ENCODE measurements at places on chromosomes 1 and 21.

- DNase-seq = no peak
Measured at GRCh38 chr1:217407534-217408001, 223.3 kb downstream of the GPATCH2 start.

GRCh38 chr1:168822911-168823310 is 93.9 kb upstream of the DPT start:
- no peak for DNase-seq

DNA sequence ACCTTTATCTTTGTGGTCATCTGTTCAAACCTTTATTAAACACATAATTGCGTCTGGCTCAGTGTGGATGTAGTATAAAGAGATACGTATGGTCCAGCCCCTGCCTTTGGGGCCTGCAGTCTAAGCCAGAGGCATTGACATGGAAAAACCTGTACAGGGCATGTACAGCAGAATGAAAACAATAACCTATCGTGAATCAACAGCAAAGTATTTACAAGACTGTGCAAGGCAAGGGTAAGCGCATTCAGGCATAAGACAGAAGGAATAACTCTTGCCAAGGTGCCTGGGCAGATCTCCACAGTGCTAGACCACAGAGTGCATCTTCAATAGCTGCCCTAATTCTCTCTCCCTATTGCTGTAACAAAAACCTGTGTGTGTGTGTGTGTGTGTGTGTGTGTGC is 35.5 kb downstream of the KIRREL1 start:
- no peak for DNase-seq

- DNase-seq = no peak
Measured at GRCh38 chr1:1833916-1834325, 55.7 kb upstream of the NADK start.

DNA sequence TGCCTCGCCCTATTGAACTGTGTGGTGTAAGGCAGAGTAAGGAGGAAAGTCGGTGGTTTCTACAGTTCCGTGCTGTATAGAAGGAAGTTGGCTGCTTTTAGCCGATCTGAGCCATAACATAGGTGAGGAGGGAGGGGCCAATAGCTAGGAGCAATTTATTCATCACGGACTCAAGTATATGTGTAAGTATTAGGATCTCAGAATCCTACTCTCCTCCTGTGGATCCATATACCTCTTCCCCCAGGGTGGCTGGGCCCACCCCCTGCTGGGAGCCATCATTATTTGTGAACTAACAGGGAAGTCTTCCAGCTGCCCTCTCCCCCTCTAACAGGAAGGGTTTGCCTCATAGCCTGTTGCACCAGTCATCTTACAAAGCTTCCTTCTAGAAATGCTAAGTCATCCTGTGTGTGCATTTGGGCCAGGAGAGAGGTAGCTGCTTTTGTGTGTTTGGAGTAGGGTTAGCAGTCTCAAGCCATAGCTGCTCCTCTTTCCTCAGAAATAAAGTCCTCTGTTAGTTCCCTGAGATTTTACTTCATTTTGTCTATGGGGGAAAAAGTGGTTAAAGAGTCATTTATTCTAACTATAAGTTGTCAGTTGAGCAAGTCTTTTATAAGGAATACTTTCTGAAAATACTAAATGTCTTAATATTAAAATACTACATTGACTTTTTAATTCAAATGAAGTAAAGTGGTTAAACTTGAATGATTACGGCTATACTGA is 14.9 kb upstream of the CENPS start:
- DNase-seq = peak; percentile 81

- DNase-seq = no peak
Measured at GRCh38 chr21:46411236-46411635, 47.5 kb upstream of the DIP2A start.

DNA sequence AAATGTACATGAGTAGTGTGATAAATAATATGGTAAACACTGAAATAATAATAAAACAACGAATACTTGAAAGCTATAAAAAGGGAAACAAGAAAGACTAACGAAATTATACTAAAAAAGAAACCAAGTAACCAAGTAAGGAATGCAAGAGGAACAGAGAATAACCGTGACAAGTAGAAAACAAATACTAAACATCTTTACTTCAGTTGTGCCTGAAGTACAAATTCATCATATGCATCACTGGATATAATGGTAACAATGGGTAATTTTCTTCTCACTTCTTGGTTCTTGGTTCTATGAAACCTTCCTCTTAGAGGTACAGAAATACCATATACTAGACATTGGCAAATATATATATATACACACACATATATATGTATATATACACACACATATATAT is 1093.6 kb upstream of the B3GALT2 start:
- DNase-seq = no peak

GRCh38 chr1:206705726-206706297 is 21.1 kb downstream of the MAPKAPK2 start:
- DNase-seq = no peak

GRCh38 chr1:233606813-233607212 is 7.1 kb upstream of the KCNK1 start:
- DNase-seq = no peak

GRCh38 chr1:90781534-90781933 is 64.4 kb upstream of the BARHL2 start:
- no peak for DNase-seq

DNA sequence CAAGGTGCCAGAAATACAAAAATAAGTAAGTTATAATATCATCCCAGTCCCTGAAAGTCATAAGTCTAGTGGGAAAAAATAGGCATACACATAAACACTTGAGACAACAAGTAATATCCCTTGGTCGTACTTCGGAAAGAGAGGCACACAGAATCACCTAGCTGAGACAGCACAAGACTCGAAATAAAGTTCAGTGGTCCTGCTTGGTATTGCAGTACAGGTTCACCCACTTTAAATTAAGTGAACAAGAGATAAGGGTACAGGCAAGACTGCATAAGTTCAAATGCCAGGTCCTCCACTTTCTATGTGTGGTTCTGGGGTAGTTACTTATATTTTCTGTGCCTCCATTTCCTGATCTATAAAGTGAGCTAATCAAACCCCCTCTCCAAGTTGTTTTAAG is 47.6 kb downstream of the SEC16B start:
- DNase-seq = no peak

DNA sequence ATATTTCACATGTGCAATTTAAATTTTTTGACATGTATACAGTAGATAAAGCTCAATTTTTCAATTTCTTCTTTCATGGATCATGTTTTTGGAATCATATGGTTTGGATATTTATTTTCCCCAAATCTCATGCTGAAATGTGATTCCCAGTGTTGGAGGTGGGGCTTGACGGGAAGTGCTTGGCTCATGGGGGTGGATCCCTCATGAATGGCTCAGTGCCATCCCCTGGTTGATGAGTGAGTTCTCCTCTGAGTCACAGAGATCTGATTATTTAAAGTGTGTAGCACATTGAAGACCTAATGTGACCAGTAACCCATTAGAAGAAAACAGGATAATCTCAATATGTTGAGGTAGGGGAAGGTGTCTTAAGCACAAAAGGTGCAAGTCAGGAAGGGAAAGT is 9.1 kb upstream of the IFI16 start:
- peak; percentile 88 for DNase-seq

DNA sequence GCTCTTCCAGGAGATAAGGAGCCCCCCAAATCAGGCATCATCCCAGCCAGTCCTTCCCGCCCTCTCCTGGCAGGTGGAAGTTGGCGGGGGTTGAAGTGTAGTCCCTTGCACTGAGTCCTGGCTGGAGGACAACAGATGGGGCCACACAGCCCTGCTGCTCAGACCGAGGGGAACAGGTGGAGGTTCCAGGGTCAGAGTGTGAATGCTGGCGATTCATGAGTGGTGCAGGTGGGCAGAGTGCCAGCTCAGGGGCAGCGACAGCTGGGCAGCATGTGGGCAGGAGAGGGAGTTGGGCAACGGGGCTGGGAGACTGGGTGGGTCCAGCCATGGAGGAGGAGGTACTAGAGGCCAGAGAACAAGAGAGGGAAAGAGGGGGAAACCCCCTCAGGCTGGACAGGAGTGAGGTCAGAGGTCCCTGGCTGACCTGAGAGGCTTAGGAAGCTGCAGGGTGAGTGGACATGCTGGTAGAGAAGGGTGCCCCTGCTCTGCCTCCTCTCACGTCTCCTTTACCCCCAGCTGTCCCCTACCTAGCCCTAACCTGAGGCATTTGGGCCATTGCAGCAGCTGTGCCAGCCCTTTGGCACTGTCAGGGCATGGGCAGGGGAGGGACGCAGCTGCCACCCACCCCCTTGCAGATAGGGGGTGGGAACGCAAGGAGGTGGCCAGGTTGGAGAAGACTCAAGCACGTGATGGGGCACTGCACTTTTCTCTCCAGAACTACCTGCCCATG is 11.3 kb upstream of the ADORA1 start:
- DNase-seq = no peak

GRCh38 chr1:33036051-33036525 is 595 bp downstream of the AK2 start:
- DNase-seq = no peak

All from cardiac septum (tissue), 1 donor.